ENCODE measurements at places on chromosomes 7 and 10.

DNA sequence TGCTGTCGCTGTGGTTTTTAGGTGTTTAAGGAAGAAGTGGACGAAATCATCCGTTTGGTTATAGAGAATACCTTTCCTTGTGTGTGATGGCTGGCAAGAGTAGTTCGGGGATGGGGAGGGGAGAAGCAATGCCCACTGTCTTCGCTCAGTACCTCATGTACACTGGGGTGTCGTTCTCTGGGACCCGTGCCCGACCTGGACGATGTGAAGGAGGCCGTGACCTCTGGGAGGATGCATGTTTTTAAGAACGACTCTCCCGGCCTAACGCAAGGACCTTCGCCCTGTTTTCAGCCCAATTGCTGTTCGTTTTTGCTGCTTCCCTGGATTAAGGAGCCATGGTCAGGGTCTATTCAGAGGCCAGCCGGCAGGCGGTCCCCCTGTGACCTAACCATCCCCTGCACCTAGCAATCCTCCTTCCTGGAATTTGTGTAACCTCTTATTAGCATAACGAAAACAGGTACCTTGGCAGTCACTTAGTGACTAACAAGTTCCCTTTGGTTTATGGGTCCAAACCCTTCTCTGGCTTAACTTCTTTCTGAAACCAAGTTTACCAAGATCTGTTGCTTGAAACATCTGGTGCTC, 1.3 kb downstream of the NFE2L3 start:
- no peak for DNase-seq

DNA sequence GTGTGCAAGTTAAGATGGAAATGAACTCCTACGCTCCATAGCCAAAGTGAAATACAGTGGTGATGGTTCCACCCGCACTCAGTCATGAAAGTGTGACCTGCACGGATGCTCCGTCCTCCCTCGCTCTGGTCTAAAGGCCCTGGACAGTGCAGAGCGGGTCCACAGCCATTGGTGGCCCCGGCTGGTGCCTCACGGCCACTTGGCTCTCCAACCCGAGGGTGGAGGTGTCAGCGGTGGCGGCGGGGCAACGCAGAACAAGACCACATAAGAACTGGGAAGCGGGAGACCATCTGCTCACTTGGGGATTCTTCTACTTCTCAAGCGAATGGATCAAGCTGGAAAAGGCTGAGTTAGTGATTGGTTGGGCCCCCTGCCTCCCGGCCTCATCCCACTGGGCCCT, 60.7 kb downstream of the NKX6-2 start:
- no peak for DNase-seq

GRCh38 chr10:6667679-6668270, 87.7 kb upstream of the PRKCQ start:
- no peak for DNase-seq

DNA sequence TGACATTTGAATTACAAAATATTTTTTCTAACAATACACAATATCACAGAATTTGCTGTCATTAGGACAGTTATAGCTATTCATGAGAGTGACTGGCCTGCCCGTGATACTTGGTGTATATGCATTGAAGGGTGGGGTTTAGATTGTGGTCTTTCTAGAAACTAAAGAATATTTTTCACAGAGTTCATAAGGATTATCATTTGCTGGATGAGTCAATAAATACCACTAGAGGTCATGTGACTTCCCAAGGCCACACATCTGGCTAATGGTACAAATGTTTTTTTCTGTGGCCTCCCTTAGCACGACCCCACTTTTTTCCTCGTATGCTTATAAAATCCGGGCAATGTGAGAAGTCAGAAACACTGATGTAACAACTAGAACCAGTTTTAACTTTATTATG, 5.2 kb downstream of the OPTN start:
- no peak for DNase-seq

DNA sequence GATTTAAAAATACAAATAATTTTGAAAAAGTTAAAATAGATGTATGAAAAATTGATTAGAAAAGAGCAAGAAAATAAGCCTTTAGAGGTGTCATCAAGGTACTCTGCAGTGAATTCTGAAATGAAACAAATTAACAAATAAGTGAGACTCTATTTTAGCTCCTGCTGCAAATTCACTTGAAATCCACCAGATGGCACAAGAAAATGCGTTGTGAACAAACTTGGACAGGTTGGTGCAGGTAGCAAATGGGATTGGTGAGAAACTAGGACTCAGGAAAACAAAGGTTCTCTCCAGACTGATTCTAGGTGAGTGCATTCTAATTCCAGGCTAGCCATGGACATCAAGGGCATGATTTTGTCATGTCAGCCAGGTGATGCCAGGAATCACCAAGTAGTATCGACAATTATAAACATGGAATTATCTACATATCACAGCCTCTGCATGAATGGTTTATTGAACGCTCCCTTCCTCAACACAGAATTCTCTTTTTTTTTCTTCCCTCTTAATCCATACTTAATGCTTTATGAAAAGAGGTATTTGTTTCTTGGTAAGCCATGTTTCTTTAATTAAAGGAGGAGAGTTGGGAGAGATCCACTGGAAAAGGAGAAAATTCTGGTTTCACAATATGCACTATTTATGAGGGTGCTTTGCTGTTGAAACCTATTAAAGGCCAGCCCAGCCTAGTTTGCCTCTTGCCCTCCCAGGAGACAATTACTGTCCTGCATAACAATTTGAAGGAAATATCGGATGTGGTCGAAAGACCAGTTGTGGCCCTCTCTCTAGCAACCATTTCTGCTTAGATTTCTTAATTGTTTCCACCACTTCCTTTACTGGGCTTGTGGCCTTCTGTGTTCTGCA, 118.1 kb downstream of the ZNF365 start:
- DNase-seq, result no peak

DNA sequence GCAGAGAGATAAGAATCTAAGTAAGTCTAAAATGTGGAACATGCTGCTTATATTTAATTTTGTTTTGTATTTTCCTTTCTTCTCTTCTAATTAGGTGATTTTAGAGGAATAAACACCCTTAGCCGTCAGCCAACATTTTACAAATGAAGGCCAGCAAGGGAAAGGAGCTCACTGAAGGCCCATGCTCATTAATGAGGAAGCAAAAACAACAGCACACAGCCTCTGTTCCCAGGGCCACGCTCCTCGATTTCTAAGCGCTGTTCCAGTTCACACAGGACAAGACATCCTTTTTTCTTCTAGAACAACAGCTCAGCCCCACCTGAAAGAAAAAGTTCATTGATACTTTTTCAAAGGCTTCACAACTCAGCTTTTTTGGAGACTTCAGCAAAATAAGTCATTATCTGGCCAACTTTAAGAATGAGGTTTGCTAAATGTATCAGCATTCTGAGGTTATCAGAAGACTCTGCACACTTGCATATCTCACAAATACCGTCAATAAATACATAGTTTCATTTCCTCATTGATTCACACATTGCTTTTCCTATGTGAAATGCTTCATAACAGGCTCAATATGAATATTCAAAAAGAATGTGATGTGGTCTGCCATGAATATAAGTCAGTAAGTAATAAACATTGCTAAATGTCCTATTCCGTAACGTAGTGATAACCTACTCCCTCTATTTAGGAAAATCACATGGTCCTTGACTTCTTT, 34.8 kb upstream of the SFMBT2 start:
- DNase-seq, result no peak

DNA sequence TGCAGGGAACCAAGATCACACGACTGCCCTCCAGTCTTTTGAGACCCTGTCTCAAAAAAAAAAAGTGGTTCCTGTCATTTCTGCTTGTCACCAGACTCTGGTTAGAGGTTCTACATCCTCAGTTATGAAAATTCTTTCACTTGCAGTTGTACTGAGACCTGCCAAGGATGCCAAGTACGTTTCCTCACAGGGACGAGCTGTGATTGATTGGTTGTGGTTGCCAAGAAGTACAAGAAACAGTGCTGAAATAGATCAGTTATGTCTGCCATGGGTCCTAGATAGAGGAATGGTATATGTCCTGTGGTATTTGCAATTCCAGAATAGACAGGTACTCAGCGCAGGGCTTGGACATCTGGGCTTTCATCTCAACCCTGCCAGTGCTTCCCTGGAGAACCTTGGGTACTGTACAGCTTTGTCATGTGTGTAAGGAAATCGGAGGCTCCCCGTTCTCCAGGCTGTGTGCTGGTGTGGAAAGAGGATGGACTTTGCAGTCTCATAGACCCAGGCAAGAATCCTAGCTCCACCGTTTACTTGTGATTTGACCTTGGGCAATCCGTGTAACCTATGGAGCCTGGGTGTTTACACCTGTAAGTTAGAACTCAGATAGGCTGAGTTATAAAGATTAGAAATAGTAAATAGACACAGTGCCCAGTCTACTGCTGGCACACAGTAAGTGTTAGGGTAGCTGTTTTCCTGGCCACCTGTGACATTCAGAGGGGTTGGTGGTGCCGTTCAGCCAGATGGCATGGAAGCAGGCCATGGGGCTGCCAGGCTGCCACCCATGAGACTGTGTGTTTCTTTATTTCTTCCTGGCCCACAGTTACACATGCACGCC, 53.0 kb downstream of the COL13A1 start:
- no peak for DNase-seq

GRCh38 chr10:82245906-82246560, 371.0 kb downstream of the NRG3 start:
- no peak for DNase-seq

DNA sequence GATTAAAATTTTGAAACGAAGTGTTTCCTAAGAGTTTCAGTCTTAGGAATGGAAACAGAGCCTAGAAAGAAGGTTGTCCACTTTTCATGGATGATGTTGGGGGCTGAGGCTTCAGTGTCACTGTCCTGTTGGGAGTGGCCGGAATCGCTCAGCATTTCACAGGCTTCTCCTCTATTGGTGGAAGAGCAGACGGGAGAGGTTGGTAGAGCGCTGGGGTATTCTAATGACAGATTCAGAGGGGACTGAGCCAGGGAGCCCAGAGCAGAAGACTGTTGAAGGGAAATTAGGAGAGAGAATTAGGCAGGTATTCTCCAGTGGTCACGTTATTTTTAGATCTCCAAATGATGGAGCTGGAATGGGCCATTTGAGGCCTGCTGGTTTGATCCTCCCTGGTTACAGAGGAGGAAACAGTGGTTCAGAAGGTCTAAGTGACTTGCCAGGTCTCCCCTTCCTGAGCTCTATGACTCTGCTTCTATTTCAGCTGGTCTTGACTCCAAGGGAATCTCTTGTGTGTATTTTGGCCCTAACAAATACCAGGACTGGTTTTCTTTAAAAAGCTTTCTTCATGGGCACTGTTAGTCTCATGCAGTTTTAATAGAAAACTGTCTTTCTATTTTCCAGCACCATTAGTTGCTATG, 35.7 kb upstream of the EEPD1 start:
- no peak for DNase-seq

GRCh38 chr7:100604976-100605911, 3.1 kb downstream of the PCOLCE start:
- no peak for DNase-seq

GRCh38 chr7:4006687-4007086, 675.4 kb upstream of the FOXK1 start:
- DNase-seq, result no peak

DNA sequence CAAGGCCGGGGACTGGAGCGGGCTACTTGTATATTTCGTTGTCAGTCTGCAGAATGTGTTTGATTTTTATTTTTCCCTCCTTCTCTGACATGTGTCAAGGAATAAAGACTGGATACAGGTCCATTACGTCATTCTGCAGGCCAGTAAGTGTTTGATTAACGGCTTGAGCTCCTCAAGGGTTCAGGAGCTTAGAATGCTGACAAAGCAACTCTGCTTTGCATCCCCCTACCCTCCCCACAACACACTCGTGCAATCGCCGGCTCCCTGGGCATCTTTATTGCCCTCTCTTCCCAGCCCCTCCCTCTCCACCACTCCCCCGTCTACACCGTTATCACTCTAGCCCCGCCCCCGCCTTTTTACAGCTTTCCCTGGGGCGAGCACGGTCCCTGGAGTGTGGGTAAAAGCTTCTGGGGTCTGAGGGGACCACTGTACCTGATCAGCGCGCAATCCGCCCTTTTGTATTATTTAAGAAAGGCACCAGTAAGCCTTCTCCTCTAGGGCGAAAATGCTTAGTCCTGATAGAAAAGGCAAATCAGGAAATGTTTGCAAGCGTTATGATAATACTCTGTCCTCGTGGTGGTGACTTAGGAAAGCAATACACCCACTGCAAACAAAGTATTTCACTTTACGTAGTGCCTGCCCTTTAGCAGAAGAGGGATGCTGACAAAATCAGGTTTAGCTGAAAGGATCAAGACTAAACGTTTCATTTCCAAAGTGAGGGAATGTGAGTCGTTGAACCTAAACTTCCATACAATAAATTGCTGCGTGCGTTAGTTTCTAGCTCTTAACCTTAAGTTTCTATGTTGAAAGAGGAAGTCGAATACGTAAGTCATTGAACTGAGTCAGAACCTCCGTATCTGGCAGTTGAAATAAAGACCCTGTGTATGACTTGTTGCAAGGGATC, 1.4 kb upstream of the CREB5 start:
- DNase-seq, result no peak

- DNase-seq, result no peak
Measured at GRCh38 chr10:4033341-4033896, 248.4 kb upstream of the KLF6 start.

- no peak for DNase-seq
Measured at GRCh38 chr7:69256634-69257081, 341.6 kb upstream of the AUTS2 start.

DNA sequence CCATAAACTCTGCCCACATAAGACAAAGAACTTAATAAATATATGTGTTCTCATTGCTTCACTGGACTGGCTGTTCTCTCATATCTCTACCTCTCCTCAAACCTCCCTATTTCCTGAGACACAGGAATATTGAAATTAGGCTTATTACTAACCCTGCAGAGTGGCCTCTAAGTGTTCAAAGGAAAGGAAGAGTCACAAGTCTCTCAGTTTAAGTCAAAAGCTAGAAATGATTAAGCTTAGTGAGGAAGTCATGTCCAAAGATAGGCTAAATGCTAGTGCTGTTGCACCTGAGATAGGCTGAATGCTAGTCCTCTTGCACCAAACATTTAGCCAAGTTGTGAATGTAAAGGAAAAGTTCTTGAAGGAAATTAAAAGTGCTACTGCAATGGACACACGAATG, 41.1 kb downstream of the GNAI1 start:
- DNase-seq, result no peak

GRCh38 chr7:13055732-13056368, 368.4 kb downstream of the ARL4A start:
- no peak for DNase-seq

DNA sequence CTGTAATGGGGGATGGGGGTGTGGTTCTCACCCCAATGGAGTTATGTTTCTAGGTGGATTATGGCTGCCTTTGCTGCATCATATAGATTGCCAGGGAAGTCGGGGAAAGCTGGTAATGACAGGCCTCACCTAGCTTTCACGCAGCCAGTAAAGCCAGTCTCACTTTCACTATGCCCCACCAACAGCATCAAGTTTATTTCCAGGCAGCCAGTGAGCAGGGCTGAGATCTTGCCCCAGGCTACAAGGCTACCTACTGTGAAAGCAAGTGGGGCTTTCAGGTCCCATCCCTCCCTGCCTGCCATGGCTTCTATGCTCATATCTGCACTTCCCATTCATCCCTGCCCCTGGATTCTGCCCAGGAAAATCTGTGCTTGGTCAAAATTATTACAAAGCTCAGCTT, 61.7 kb upstream of the NXPH1 start:
- no peak for DNase-seq

DNA sequence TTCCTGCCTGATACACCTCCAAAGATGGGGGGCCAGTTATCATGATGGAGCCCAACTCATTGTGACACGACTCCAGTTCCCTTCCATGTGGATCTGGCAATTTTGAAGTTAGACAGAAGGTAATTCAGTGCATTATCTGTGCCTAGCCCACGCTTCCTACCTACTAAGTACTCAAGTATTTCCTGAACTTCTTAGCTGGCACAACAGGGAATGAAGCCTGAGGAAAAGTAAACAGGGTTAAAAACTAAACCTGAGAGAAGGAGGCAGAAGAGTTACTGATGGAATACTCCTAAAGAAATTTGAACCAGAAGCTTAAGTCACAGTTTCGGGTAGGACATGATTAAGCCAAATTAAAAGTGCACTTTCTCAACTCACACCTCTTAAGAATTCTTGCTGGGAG, 1.1 kb upstream of the SEC31B start:
- DNase-seq, result no peak
